Heart left ventricle (tissue), 16 donors: ENCODE measurements at places on chromosomes 2 and 18. TPM values are rescaled to one million over a fixed set of nuclear protein-coding genes. Genes with fewer than 3 reads are reported as not detected.

DNA sequence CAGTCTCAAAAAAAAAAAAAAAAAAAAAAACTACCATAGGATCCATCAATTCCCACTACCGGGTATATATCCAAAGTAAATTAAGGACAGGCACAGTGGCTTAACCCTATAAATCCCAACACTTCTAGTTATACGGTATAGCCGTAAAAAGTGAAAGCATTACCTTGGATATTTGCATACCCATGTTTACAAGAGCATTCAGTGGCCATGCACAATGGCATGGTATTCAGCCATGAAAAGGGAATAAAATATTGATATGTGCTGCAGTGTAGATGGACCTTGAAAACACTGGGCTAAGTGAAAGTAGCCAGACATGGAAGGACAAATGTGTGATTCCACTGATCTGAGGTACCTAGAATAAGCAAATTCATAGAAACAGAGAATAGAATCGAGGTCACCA lies 111.8 kb upstream of the CAB39 start:
- no peak overlapping the region for H3K27ac ChIP-seq
- H3K36me3 ChIP-seq: no peaks in the 10 kb centered on the region
- H3K4me3 ChIP-seq: no peak overlapping the region
- H3K4me1 ChIP-seq: no peaks in the 10 kb centered on the region
- no peak for DNase-seq
- H3K27me3 ChIP-seq: no peaks in the 10 kb centered on the region

DNA sequence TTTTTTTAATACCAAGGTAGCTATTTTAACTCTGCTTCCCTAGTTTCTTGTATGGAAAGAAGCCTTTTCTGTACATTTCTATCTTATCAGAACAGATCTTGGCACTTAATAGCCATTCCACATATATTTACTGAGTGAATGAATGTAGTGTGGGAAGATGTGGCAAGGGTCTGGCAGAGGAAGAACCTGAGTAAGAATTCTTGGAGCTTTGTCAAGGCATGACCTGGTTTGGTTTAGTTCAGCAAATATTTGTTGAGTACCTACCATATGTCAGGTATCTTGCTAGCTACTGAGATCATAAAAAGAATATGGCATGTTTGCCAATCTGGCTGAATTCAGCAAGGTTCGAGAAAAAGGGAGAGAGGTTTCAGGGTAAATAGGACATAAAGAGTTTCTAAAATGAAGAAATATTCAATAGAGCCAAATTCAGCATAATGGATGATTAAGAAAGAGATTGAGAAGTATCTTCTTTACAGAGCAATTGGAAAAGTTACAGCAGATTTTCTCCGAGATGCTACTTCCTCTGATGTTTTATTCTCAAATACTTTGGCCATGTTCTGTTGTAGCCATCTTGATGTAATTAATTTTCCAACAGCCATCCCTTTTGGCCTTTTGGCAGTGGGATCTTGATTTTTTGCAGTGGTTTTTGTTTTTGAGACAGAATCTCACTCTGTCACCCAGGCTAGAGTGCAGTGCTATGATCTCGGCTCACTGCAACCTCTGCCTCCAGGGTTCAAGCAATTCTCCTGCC lies 21.7 kb upstream of the MEP1B start:
- H3K27ac ChIP-seq: no peak overlapping the region
- H3K27me3 ChIP-seq: no peaks in the 10 kb centered on the region
- DNase-seq: no peak
- H3K4me1 ChIP-seq: no peaks in the 10 kb centered on the region

DNA sequence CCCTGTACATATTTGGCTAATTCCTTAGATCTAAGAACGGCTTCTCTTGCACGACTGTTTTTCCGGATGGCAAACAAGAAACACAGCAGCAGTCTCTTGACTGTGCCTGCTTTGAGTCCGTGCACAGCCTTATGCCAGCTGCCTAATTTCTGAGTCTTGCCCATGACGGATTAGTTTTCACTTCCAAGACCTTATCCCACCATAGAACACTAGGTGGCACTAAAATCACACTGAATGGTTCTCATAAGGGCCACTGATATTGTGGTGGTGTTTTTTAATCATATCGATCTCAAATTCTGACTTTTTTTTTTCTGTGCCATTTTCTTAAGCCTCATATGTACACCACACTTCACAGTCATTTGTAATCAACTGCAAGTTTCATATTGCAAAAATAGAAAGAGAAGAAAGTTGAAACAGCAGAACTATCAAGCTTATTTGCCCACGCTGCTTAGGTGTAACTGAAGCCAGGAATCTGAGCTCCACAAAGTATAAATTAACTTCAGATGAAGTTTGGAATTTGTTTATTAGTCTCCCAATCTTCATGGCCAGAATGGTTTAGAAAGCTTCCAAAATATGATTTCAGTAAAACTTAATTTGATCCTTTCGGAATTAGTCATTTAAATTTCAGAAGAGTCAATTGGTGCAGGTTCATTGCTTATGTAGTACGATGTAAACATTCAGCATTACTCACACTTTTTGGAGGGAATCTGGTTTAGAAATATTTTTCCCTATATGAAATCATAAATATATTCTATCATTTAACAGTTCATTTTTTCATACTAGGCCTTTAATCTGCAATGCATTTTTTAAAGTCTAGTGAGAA lies 45.5 kb upstream of the SCN7A start:
- no peaks in the 10 kb centered on the region for H3K36me3 ChIP-seq
- H3K4me3 ChIP-seq: no peak overlapping the region
- no peaks in the 10 kb centered on the region for H3K27me3 ChIP-seq
- no peaks in the 10 kb centered on the region for H3K4me1 ChIP-seq
- H3K27ac ChIP-seq: no peak overlapping the region
- no peak for DNase-seq

DNA sequence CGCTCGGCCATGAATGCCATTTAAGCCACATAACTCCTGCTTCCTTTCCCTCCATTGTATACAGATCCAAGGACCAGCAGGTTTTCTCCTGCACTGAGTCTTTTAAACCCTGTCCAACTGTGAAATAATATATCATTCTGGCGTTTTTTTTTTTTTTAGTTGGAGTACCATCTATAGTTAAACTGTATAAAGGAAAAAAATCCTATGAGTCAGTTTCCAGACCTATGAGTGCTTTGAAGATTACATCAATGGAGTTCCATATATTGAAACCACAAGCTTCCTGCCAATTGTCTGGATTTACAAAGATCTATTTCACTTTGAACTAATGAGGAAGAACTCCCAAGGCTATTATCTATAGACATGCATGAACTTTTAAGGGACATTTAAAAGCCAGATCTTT lies 2.4 kb upstream of the MALT1 start:
- no peaks in the 10 kb centered on the region for H3K27me3 ChIP-seq
- no peak overlapping the region for H3K4me3 ChIP-seq
- H3K27ac ChIP-seq: no peak overlapping the region
- DNase-seq: no peak

The NMS gene
- not detected for total RNA-seq

The PLB1 gene
- total RNA-seq: 0.96 TPM

The ATG9A gene
- total RNA-seq: 111 TPM

GRCh38 chr18:25517881-25518715 lies 166.1 kb upstream of the ZNF521 start:
- H3K4me3 ChIP-seq: no peak overlapping the region
- H3K27ac ChIP-seq: no peak overlapping the region
- H3K36me3 ChIP-seq: no peaks in the 10 kb centered on the region
- DNase-seq: no peak
- no peaks in the 10 kb centered on the region for H3K4me1 ChIP-seq

DNA sequence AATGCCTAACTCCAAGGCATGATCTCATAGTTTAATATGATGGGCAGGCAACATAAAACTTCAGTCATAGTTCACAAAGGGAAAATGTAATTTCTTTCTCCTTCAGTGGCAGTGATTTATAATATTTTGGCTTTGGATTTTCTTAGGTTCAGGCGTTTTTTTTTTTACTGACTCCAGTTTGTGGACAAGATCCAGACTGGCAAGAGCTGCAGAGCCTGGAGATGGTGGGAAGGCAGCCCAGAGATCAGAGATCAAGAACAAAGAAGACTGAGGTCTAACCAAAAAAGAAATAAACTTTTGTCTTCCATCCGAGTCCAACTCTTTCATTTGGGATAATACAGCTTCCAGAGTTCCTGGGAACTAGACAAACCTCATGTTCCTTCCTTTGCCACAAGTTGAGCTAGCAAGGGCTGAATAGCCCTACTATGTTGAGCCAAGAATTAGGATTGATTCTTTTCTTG lies 215.3 kb upstream of the SETBP1 start:
- H3K27ac ChIP-seq: no peak overlapping the region
- H3K4me1 ChIP-seq: no peaks in the 10 kb centered on the region
- no peaks in the 10 kb centered on the region for H3K27me3 ChIP-seq
- no peaks in the 10 kb centered on the region for H3K36me3 ChIP-seq
- DNase-seq: no peak

GRCh38 chr2:9993488-9994165 lies 42.1 kb downstream of the GRHL1 start:
- DNase-seq: no peak
- H3K4me1 ChIP-seq: peaks cover 22% of the 10 kb centered on the region
- H3K36me3 ChIP-seq: no peaks in the 10 kb centered on the region
- H3K27ac ChIP-seq: no peak overlapping the region
- no peaks in the 10 kb centered on the region for H3K27me3 ChIP-seq

- H3K27ac ChIP-seq: no peak overlapping the region
- H3K36me3 ChIP-seq: no peaks in the 10 kb centered on the region
- H3K27me3 ChIP-seq: no peaks in the 10 kb centered on the region
- DNase-seq: no peak
- H3K4me3 ChIP-seq: no peak overlapping the region
Measured at GRCh38 chr18:79563949-79564348, 115.7 kb upstream of the CTDP1 start.

The VSNL1 gene
- 25.1 TPM for total RNA-seq

DNA sequence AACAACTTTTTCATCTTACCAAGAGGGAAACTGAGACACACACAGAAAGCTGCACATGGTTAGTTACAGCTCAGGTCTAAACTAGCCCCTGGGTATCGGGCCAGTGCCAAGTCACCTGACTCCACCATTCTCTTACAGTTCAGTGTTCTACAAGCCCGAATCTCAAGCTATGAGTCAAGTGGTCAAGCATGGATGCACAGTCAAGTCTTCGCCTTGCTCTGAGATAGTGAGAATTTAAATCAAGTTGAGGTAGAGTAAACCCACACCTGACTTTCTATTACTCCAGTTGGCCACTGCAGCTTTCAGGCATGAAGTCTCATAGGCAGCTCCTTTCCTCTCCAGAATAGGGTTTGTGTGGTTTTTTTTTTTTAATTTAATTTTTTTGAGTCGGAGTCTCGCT lies 34.5 kb upstream of the ARL5A start:
- H3K27ac ChIP-seq: no peak overlapping the region
- no peaks in the 10 kb centered on the region for H3K4me1 ChIP-seq
- DNase-seq: no peak
- H3K36me3 ChIP-seq: no peaks in the 10 kb centered on the region
- no peak overlapping the region for H3K4me3 ChIP-seq
- no peaks in the 10 kb centered on the region for H3K27me3 ChIP-seq

DNA sequence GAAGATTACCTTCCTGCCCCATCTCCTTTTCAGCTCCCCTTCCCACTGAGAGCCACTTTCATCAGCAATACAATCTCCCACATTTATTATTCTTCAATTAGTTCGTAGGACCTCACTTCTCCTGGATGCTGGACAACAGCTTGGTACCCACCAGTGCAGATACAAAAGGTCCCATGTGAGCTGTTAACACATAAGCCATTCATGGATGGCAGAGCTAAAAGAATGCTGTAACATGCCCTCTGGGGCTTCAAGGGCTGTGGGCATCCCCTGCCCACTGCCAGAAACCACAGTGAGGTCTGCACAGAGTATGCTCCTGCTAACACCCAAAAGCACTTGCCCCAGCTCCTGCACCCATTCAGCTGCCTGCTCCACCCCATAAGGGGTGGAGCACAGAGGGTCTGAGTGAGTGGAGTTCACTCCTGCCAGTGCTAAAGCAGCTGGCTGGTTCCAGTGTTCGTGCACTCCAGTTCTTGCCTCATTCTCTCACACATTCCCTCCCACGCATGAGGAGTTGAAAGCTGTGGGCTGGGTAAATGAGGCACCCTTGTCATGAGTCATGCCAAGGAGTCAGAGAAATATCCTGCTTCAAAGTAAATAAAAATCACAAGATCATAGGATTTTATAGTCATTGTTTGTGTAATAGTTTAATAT lies 305.9 kb upstream of the TMEFF2 start:
- H3K27me3 ChIP-seq: no peaks in the 10 kb centered on the region
- H3K36me3 ChIP-seq: no peaks in the 10 kb centered on the region
- DNase-seq: no peak

GRCh38 chr2:65064728-65065552 lies 8.7 kb downstream of the CEP68 start:
- peaks cover 55% of the 10 kb centered on the region for H3K4me1 ChIP-seq
- H3K4me3 ChIP-seq: no peak overlapping the region
- H3K36me3 ChIP-seq: no peaks in the 10 kb centered on the region
- peak overlapping the region; percentile 39 for H3K27ac ChIP-seq
- peak; percentile 54 for DNase-seq

GRCh38 chr2:229660951-229661350 lies 53.4 kb downstream of the DNER start:
- H3K4me1 ChIP-seq: no peaks in the 10 kb centered on the region
- H3K36me3 ChIP-seq: no peaks in the 10 kb centered on the region
- H3K27me3 ChIP-seq: no peaks in the 10 kb centered on the region
- DNase-seq: no peak
- H3K4me3 ChIP-seq: no peak overlapping the region
- H3K27ac ChIP-seq: no peak overlapping the region

The LTBP1 gene
- total RNA-seq: 63.4 TPM

DNA sequence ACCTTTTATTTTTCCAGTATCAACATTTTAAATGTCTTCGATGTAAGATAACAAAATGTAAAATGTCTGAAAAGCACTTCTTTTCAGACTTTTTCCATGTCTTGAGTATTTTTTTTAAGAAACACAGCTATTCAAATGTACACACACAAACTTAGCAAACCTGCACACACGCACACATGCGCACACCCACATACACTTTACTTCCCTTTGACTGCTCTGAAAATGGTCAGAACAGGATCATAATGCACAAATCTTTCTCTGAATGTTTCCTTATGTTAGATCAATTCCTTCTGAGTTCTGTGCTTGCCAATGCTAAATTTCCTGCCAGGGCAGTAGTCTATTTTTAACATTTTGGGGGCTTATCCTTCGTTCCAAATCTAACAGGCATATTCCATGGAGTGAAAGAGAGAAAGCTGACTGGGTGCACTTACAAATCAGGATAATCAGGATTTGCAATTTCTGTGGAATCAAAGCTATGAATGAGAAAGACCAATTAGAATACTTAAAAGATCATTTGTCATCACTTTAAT lies 136.3 kb downstream of the ZEB2 start:
- H3K4me1 ChIP-seq: peaks cover 6% of the 10 kb centered on the region
- H3K36me3 ChIP-seq: no peaks in the 10 kb centered on the region
- no peak overlapping the region for H3K27ac ChIP-seq
- no peak overlapping the region for H3K4me3 ChIP-seq
